Tibial artery (tissue), 4 donors: ENCODE measurements at places on chromosomes 4 and X.

- no peak for DNase-seq
Observed at GRCh38 chr4:149291463-149291862, 524.2 kb downstream of the IQCM start.

- no peak for DNase-seq
Observed at GRCh38 chrX:15512401-15512965, 11.9 kb downstream of the BMX start.

GRCh38 chrX:74272230-74272629 is 31.8 kb upstream of the ZCCHC13 start:
- DNase-seq: no peak

GRCh38 chrX:44775726-44776125 is 68.1 kb upstream of the DUSP21 start:
- DNase-seq: no peak

DNA sequence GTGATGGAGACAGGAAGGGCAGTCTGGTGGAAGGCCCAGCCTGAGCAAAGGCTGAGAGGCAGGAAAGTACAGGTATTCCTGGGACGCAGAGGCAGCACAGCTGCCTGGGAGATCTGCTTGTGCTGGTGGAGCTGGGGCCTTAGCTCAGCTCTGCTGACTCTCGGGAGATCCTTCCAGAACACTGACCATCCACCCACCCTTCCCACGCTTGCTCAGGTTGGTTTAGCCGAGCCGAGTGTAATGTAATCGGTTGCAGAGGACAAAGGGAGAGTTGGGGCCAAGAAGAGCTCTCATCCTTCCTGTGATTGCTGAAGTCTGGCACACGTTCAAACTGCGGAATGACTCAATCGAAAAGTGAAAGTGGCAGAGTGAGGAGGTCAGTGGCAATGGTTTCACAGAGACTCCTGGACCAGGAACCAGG is 43.1 kb upstream of the GPR78 start:
- DNase-seq: peak; percentile 70

- DNase-seq: no peak
Observed at GRCh38 chr4:114132830-114133229, 153.4 kb upstream of the ARSJ start.
